ENCODE measurements at places on chromosomes 7 and 10.

GRCh38 chr7:88202799-88203198 is 17.0 kb downstream of the SRI start:
- no peak for DNase-seq

GRCh38 chr7:146131701-146132100 is 15.1 kb downstream of the CNTNAP2 start:
- DNase-seq, result no peak

DNA sequence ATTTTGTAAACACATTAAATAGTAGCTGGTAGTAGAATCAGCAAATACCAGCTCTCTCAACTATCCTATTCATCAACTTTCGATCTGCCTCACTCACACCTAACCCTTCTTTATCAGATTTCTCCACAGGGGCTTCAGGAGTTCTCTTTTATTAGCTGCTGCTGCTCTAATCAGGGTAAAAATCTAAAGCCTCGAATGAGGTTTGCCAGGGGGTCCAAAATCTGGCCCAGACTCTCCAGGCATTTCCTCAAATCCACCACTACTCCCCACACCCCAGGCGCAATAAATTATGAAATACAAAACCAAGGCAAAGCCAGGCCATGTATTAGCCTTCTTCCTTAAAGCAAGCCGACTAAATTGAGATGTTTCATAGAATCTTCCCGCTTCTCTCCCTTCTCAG is 2.3 kb downstream of the RNF216 start:
- DNase-seq, result no peak

GRCh38 chr10:88949051-88949450 is 3.5 kb downstream of the ACTA2 start:
- no peak for DNase-seq

- no peak for DNase-seq
Measured at GRCh38 chr7:12722136-12722535, 34.7 kb downstream of the ARL4A start.

DNA sequence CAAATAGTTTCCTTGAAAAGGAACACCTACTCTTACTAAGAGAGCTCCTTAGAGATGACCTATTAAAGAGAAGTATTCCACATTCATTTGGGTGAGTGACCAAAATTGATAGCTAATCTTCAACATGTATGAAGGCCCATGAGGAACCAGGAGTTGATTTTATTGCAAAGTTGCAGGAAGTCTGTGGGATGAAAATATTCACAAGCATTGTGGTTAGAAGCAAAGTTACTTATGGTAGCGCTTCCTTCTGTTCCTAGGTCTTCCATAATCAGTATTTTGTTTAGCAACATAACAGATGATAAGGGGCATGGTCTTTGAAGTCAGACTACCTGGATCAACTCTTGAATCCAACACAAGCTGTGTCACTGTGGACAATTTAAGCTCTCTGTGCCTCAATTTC is 164.5 kb downstream of the DGKB start:
- no peak for DNase-seq

GRCh38 chr10:95327367-95327766 is 36.6 kb upstream of the PDLIM1 start:
- DNase-seq, result no peak
